Stimulated activated CD8-positive, alpha-beta memory T cell treated with anti-CD3 and anti-CD28 coated beads, Interleukin-4, amount 100 ng/mL, for 24 hours (primary cell): ENCODE measurements at places on chromosomes 1 and 21.

DNA sequence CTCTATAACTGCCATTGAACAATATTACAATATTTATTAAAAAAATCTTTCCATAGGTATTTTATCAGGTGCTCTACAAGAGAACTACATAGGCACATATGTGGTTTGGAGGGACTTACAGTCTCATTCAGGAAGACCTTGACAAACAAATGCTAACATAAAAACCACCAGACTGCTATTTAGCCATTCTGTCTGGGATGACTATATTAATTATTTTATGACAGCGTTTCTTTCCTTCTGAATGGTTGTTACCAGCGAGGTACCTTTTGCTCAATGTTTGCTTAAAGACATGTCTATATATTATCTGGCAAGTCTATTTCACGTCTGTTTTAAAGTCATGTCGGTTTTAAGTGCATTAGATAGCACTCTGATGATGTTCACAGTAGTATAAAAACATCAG, 69.7 kb downstream of the RUNX1 start:
- DNase-seq = no peak

GRCh38 chr1:226719596-226720387, 19.3 kb downstream of the ITPKB start:
- DNase-seq = no peak

- DNase-seq = no peak
Measured at GRCh38 chr1:10968411-10968826, 44.0 kb upstream of the TARDBP start.

DNA sequence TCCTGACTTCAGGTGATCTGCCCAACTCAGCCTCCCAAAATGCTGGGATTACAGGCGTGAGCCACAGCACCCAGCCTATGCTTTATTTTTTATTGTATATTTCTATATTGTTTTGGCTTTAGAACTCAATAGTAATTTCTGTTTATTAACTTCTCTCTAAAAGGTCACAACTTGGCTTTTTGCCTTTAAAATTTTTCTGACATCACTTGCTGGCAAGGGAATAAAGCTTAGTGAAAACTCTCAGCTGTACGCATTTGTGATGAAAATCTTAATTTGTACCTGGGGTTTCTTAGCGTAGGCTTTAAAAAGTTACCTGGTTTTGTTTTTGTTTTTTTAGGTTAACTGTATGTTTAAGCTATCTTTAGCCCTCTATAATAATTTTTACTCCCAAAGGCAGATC, 36.2 kb downstream of the B3GALNT2 start:
- no peak for DNase-seq

- DNase-seq = no peak
Measured at GRCh38 chr1:87179851-87180519, 148.7 kb upstream of the LMO4 start.

GRCh38 chr1:50831300-50832061, 128.6 kb downstream of the FAF1 start:
- no peak for DNase-seq

DNA sequence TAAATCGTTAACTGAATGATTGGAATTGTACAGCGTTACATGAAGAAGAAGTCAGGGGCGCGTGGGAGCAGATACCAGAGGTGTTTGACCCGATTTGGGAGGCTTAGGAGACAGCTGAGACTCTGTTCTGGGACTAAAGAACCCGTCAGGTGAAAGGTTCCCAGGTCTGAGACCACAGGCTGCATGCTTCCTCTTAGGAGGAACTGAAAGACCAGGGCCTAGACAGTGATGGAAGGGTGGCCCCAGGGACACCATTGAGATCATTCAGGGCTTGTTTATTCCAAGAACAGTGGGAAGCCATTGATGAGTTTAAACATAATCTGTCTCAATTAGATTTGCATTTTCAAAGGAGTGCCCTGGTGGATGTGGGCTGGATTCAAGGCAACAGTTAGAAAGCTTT, 904 bp downstream of the KLF17 start:
- DNase-seq = no peak

GRCh38 chr1:88357729-88358128, 326.3 kb upstream of the PKN2 start:
- no peak for DNase-seq

DNA sequence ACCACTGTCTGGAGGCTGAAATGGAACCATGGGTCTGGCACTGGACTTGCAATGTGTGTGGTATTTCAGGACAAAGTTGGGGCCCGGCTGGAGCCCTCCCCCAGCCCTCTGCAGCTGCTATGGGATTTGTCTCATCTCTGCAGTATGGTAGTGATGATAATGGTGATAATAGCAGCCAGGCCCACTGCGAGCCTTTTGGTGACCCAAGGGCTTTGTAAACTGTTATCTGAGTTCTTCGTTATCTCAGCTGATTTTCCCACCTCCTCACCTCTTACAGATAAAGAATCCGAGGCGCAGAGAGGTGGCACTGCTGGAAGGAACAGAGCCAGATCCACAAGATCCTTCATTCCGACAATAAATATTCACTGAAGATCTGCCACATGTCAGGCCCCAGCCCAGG, 11.7 kb upstream of the WNT4 start:
- DNase-seq = no peak

- no peak for DNase-seq
Measured at GRCh38 chr1:97919585-97920261, 1.1 kb downstream of the DPYD start.

GRCh38 chr21:18467715-18468114, 64.1 kb upstream of the TMPRSS15 start:
- DNase-seq = no peak

- no peak for DNase-seq
Measured at GRCh38 chr1:167937709-167938010, 788 bp upstream of the MPC2 start.

- DNase-seq = no peak
Measured at GRCh38 chr1:58282623-58283387, 263.7 kb downstream of the OMA1 start.

DNA sequence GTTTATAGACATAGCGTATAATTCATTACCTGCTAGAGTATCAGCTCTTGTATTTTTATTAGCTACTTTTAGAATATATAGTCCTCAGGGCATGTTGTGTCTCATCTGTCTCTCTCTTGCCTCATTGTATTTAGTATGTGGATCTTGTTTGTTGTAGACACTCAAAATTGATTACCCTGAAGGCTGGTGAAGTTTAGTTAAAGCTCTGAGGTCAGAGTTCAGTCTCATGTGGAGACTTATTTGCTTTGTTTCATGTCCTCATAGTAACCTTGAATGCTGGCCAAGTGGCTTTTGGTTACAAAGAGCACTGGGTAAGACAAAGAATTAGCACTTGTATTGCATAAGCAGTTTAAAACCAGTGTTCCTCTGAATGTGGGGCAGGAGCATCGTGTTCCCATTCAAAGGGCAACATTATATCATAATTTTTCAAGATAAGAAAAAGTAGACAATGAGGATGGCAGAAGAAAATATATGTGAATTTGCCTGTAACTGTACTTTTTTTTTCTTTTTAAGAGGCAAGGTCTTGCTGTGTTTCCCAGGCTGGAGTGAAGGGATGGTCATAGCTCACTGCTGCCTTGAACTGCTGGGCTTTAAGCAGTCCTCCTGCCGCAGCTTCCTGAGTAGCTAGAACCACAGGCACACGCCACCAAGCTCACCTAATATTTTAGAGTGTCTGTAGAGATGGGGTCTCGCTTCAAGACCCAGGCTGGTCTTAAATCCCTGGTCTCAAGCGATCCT, 17.4 kb downstream of the CNST start:
- no peak for DNase-seq

DNA sequence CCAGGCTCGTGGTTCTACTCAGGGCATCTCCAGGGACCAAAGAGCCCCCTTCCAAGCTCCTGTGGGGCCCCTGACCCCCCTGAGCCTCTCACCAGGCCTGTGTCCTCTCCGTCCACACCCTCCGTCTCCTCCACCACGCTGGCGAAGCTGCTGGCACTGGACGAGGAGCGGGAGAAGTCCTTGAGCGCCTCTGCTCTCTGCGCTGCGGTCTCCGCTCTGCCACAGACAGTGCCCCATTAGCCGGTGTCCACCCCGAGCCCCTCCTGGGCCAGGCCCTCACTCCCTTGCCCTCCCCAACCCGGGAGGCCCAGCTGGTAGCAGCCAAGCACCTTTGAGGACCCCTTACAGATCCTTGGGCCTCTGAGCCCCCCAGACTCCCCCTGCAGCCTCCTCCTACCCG, 69.8 kb downstream of the RAP1GAP start:
- DNase-seq = no peak

DNA sequence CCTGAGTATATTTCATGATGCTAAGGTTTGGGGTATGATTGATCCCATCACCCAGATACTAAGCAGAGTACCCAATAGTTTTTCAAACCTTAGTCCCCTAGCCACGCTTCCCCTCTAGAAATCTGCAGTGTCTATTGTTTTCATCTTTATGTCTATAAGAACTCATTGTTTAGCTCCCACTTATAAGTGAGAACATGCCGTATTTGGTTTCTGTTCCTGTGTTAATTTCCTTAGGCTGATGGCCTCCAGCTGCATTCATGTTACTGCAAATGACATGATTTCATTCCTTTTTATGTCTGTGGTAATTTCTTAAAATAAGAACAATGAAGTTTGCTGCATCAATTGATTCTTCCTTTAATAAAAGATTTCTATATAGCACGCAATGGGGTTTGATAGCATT, 301.3 kb downstream of the PLPP3 start:
- no peak for DNase-seq

GRCh38 chr1:36829961-36830360, 204.4 kb downstream of the GRIK3 start:
- no peak for DNase-seq

DNA sequence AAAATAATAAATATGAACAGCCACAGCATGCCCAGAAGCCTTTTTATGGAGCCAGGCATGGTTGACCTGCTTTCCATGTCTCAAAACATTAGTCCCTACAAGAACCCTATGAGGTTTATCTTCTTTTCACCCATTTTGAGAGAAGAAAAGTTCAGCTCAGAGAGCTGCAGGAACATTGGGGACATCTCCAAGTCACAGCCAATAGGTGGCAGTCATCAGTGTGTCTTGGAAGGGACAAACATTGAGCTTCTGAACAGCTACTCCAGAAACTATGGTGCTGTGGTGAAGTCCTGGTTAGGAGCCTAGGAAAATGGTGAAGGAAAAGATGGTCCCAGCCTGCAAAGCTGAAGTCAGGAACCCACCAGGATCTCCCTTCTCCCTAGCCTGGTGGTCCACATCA, 73.6 kb downstream of the JMJD4 start:
- no peak for DNase-seq

- no peak for DNase-seq
Measured at GRCh38 chr1:184254849-184255248, 132.0 kb upstream of the C1orf21 start.

DNA sequence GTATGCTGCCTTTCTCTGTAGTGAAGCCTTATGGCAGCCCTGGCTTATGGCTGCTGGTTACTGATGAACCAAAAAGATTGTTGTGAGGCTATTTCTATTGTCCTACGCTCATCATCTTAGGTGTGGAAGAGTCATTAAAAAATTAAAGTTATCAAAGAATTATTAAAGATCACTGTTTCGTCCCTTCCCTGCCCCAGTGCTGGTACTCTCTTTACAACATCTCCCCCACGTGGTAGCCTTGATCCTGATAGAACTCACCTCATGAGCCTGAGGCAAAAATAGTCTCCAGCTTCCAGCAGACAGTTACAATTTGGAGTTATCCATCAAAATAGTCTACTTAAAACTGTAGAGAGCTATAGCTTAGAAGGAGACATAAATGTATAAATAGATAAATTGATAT, 201.5 kb downstream of the S1PR1 start:
- no peak for DNase-seq

GRCh38 chr1:24369801-24370200, 43.8 kb downstream of the STPG1 start:
- no peak for DNase-seq

GRCh38 chr1:106727171-106727570, 329.3 kb upstream of the PRMT6 start:
- no peak for DNase-seq

GRCh38 chr1:200351826-200352549, 57.8 kb downstream of the ZNF281 start:
- no peak for DNase-seq

DNA sequence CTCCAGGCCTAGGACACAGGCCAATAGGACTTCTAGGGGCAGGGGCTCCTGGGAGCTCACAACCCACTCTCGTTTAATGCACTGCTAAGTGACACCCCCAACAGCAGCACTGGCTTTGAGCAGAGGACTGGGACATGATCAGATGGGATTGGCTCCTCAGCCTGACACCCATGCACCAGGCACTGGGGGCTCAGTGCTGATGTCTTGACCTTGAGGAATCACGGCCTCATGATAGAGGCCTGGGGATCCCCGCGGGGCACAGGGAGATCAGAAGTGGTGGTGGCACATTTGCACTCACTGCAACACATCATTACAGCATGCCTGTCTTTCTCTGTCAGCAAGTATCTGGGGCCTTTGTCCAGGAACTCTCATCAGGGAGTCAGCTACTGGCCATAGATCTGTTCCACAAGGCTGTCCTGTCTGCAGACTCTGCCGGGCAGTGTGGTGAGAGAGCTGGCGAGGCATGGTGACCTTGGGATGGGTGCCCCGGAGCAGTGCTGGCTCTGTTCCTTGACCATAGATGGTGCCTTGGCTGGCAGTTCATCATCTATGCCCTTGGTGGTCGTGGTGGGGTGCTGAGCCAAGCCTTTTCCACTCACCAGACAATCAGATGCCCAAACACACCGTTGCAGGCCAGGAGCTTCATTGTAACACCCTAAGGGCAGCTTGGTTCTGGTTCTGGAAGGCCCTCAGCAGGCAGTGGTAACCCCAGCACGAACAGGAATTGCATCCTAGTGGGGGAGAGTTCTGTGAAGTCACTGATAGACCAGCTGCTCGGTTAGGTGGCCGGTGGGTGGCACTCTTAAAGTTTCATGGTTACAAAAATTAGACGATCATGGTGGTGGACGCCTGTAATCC, 22.2 kb upstream of the PARP1 start:
- no peak for DNase-seq

DNA sequence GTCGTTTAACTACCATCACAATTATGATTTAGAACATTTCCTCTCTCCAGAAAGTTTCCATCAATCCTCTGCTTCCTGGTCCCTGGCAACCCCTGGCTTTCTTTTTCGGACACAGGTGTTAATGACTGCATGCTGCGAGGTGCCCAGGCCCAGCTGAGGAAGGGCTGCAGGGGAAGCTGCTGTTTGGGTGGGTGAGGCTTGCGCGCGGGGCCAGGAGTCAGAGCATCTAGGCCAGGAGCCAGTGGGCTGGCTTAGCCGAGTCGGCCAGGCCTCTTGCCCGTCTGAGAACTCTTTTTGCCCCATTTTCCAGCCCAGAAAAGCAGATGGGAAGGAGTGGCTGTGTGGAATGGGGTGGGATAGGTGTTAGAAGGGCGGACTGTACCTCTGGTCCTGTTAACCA, 51.5 kb downstream of the NAV1 start:
- DNase-seq = no peak

DNA sequence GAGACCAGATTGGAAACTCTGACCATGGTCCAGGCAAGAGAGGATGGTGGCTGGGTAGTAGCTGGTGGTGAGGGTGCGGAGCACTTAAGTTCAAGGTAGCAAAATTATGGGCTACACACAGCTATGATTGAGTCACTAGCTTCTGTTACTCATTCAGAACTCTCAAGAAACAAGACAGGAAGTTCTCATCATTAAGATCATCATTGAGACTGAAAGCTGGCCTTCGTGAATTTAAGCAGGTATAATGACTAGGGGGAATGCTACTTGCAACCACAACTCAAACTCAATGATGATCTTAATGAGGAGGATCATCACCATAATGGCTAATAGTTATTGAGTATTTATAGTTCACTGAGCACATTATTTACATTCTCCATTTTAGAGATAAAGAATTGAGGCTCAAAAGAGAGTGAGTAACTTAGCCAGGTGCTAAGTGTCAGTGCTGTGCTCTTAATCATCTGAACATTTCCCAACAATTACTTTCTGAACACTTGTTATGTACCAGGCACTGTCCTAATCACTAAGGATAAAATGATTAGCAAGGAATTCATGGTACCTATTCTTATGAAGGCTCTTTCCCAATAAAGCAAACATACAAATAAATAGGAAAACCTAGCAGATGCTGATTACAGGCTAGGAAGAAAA, 286.3 kb upstream of the C1orf105 start:
- DNase-seq = no peak
